ENCODE measurements at places on chromosomes 2 and 18.

GRCh38 chr2:236975766-236976165, 109.9 kb upstream of the COPS8 start:
- DNase-seq: no peak

DNA sequence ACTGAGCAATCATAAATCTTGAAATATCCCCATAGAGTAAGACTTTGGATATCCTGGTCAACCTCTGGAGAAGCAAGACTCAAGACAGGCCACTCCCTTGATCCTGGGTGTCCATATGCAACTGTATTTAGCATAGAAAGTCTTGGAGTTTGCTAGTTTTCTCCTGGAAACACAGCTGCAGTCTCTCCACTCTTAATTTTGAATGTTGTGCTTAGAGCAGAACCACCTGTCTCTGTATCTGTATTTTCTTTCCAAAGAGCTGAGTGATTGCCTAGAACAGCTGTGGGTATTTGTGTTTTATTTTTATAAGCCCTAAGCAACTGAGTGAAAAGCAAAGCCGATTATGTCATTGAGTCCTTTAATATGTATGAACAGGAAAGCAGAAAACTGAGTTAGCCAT, 64.1 kb upstream of the ADAM23 start:
- no peak for DNase-seq

DNA sequence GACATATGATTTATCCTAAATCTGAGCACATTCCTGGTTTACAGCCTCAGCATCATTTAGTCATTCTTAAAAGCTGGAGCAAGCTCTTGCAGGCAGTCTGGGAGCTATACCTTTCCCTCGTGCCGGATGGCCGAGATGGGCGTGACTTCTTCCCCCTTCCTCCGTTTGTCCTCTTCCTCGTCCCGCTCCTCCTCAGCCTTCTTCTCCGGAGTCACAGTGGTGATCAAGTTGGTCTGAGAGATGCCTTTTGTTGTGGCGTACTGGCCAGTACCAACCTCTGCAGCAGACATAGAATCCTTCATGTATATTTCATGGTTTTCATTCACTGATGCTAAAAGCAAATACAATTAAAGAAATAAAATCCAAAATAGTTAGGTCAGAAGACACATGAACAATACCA, 124.1 kb upstream of the ZBTB14 start:
- no peak for DNase-seq

- no peak for DNase-seq
Observed at GRCh38 chr2:119109866-119110265, 48.7 kb downstream of the C1QL2 start.

DNA sequence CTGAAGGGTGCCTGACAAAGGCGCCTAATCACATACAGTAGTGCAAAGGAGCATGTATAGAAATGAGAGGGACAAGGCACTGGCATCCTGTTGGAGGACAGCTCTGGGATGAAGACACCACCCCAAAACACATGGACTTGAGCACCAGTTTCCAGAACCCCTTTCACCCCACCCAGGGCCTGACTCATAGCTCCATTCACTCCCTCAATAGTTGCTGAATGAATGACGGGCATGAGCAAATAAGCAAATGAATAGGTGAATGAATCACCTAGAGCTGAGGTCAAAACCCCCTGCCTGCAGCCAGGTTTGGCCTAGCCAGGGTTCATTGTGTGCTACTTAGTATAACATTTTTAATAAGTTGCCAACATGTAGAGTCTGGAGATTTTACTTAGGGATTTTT, 66.3 kb downstream of the NRP2 start:
- no peak for DNase-seq
